ENCODE measurements at places on chromosomes 3 and 15. TPM values are rescaled to one million over a fixed set of nuclear protein-coding genes. Genes with fewer than 3 reads are reported as not detected.

DNA sequence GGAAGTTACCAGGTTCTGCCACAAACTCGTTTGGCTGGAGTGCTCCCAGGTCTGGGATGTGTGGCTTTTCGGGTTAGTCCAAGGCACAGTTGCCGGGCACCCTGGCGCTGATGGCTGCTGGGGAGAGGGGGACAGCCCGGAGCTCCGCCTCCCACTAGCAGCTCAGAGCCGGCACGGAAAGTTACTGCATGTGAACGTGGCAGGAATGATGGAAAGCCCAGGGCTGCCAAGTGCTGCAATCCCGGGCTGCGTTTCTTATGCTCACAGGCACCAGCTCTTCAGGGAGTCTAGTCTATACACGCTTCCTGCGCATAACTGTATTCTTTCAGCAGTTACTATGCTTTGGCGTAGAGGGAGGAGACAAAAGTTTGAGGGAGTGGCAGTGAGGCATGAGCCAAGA, 141.8 kb upstream of the ICE2 start:
- H3K27ac ChIP-seq, result no peak overlapping the region
- peak overlapping the region; percentile 32 for H3K4me3 ChIP-seq
- peak; percentile 76 for DNase-seq
- H3K36me3 ChIP-seq, result no peaks in the 10 kb centered on the region

DNA sequence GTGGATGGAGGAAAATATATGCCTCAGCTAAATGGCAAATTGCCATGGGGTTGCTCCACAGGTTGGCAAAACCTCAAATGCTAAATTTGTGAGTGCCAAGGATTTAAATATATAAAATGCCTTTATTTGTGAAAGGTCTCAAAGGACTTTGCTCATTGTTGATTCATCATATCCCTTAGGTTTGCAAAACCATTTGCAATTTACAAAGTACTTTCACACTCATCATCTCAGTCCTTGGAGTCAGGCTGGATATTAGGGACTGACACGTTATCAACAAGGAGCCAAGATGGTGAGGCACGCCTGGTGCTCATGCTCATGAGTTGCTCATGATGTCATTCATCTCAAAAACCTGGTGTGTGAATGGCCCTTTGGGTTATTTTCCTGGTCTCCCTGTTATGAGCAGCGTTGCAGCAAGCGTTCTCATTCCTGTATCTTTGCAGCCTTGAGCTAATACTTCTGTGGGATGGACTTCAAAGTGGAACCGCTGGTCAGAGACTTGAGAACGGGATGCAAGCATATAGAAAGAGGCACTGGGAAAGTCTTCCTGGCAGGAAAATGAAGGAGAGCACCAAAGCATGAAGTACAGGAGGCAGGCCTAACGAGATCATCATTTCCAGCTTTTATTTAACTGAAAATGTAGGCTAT, 66.0 kb downstream of the MYO1E start:
- H3K27ac ChIP-seq, result peak overlapping the region; percentile 84
- H3K36me3 ChIP-seq, result no peaks in the 10 kb centered on the region
- no peak for DNase-seq
- peaks cover 31% of the 10 kb centered on the region for H3K4me1 ChIP-seq
- H3K27me3 ChIP-seq, result no peaks in the 10 kb centered on the region

DNA sequence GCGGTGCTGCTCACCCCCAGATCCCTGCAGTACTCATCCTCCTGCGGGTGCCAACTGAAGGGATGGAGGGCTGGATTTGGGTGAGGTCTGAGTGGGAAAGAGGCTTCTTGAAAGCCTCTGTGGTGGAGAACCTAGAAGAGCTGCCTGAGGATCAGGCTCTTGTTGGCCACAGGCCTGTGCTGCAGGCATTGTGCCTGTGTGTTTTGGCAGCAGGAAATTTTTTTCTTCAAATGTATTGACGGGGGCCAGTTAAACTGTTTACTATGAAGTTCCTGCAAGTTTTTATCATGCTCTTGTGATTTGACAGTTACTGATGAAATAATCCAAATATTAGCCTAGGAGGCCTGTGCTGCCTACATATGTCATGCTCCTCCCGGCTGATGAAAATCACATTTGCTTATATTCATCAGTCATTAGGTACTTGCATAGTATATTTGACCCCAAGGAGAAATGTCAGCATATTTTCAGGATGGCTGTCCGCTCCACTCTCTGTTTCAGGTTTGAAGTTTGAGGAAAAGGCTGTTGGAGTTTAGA, 103.1 kb downstream of the THSD4 start:
- no peak overlapping the region for H3K4me3 ChIP-seq
- no peak for DNase-seq
- H3K27me3 ChIP-seq, result no peaks in the 10 kb centered on the region

The NANOGP8 gene
- not detected for total RNA-seq

The IRAK2 gene
- 1.3 TPM for total RNA-seq

The ADCY5 gene
- total RNA-seq, result 32.2 TPM
